Thoracic aorta (tissue), 2 donors: ENCODE measurements at places on chromosomes 16 and 17. TPM values are rescaled to one million over a fixed set of nuclear protein-coding genes. Genes with fewer than 3 reads are reported as not detected.

DNA sequence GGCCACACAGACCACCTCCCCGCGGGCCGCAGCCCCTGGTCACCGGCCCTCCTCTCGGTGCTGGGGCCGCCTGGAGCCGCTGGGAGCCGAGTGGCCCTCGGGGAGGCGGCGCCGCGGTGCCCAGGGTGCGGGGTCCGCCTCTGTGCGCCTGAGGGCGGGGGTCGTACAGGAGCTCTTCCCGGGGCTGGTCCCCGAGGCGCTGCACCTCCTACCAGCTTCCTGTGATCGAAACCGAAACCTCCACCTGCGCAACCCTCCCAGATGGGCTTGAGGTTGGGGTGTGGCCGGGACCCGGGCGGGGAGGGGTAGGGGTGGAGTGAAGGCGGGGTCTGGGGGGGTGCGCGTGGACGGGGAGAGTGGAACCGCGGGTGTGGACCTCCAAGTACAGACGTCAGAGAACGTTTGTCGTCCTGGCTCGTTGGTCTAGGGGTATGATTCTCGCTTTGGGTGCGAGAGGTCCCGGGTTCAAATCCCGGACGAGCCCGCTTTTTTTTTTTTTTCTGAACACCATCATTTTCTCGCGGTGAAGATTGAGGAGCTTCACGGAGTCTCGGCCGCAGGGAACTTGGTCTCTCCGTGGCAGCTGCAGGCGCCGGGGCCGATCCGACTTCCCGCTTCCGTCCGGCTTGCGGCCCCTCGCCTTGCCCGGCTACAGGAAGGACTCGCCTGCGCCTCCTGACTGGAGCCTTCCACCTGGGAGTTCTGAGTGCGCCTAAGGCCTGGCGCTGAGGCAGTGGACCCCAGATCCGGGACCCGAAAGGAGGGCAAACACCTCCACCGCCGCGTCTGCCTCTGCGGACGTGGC, 23.9 kb downstream of the ZNF213 start:
- peak; percentile 63 for DNase-seq

- DNase-seq: no peak
These were observed 297.9 kb upstream of the PSMD7 start for GRCh38 chr16:73998707-73999106.

DNA sequence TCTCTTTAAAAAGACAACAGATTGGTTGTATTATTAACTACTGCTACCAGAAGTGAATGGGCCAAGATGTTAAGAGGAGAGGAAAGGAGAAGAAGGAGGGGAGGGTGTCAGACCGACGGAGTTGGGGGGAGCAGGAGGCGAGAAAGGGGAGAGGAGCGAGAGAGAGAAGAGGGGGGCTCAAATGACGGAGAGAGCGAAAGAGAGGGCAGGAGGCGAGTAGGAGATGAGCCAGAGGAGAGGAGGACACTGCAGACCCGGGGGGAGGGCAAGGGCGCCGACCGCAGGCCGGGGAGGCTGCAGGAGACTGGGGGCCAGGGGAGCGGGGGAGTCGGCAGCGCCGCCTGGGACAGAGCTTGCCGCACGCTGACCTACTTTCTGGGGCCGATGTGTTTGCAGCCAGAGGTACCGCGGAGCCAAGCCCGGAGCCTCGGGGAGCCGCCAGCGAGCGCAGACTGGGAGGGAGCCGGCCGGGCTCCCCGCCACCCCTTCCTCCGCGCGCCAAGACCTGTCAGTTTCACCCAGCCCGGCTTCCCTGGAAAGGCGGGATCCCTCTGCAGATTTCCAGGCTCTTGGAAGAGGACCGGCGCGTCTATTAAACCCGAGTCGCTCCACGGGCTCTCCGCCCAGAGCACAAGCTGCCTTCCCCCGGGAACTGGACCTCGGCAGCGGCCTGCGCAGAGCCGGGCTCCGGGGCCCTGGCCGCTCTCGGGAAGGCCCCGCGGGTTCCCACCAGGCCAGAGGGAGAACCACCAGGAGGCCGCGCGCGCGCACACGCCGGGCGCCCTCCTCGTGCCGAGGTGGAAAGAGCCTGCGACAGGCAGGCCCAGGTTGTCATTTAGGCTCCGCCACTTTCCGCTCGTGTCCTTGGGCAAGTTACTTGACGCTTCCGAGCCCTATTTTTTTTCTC, 74.6 kb downstream of the CMC2 start:
- no peak for DNase-seq

GRCh38 chr17:61467416-61468262, 15.4 kb downstream of the TBX4 start:
- no peak for DNase-seq

GRCh38 chr17:80827646-80828643, 163.7 kb upstream of the CHMP6 start:
- no peak for DNase-seq

DNA sequence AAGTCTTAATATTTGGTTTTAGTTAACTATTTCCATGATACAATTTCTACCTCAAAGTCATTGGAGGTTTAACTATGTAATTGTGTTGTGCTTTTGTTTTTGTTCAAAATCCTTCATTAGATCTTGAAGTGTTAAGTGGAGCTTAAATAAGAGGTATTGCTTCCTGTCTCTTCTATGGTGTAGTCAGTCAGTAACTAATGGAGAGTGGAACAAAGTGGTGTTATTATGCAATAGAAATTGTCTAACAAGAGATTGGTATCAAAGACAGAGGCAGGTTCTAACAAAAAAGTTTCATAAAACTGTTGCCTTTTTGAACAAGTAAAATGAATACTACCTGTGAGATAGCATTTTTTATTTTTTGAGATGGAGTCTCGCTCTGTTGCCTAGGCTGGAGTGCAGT, 45.2 kb downstream of the GRB7 start:
- DNase-seq: no peak

DNA sequence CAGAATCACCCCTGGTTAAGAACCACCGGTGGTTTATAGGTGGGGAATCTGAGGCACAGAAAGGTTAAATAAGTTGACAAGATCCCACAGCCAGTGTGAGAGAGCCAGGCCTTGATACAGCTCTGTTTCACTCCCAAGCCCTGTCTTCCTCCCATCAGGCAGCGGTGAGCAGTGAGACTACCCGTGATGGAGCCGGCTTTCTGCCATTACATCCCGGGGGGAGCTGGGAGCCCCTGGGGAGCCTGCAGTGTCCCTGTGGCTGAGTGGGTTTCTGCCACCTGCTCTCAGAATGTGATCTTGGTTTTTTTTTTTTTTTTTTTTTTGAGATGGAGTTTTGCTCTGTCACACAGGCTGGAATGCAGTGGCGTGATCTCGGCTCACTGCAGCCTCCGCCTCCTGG, 66.4 kb downstream of the ABCC1 start:
- DNase-seq: no peak

DNA sequence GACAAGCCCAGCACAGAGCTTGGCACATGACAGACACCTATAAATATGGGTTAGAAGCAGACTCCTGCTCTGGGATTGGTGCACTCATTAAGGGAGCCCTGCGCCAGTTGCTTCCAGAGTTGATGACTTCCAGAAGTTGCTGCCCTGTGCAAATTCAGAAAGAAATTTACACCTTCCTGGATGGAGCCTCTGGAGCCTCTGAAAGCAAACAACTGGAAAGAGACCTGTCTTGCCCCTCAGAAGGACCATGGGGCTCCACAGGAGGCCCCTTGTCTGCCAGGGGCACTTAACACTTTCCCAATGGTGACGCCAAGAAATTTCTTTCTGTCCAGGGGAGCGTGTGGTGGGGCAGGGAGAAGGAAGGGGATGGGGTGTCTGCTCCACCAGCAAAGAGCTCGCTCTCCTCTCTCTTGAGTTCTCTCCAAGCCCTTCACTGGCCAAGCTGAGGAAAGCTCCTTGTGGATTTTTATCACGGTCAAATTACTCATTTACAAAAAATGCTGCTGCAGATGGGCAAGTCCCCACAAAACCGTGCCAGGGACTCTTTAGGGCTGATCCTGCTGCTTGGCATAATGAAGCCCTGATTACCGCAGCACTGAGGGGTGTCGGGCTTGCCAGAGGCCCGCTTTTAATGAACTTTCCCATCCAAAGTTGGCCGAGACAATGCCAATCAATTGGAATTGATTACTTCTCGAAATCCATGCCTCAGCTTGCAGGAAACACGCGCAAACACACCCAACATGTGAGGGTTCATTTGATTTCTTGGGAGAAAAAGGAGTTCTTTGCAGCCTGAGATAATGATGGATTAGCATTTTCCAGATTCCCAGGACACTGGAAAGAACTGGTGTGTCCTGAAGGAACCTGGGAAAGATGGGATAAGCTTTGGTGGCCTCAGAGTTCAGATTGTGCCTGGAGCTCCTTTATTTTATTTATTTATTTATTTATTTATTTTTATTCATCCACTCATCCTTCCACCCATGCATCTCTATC, 583.6 kb upstream of the CDH5 start:
- no peak for DNase-seq

Gene ACAP1
- 6.8 TPM for total RNA-seq

Gene ZNF287
- 2.6 TPM for total RNA-seq

Gene PERCC1
- not detected for total RNA-seq
